ENCODE measurements at places on chromosomes 6 and 20. TPM values are rescaled to one million over a fixed set of nuclear protein-coding genes. Genes with fewer than 3 reads are reported as not detected.

ATP6V1G2 gene
- 4.9 TPM for total RNA-seq

CCR6 gene
- not detected for total RNA-seq

DNA sequence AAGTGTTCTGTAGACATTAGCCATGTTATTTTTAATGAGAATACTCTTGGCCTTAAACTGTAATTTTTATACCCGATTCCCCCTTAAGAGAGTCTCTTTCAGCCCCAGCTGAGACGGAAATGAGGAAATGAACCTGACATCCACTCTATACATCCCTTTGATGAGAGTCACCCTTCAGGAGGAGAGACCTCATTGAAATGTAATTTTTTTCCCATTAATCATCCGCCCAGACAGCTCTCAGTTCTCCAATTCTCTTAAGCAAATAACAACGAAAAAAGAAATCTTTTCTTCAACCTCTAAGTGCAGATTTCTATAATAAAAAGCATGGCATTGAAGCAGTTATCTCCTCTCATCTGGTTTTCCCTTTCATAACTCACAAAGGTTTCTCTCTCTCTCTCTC, 243.8 kb upstream of the PMEPA1 start:
- DNase-seq: no peak

GRCh38 chr20:46970937-46971630, 76.4 kb downstream of the EYA2 start:
- DNase-seq: peak; percentile 25

GRCh38 chr6:150255840-150256239, 113.0 kb upstream of the IYD start:
- no peak for DNase-seq

DNA sequence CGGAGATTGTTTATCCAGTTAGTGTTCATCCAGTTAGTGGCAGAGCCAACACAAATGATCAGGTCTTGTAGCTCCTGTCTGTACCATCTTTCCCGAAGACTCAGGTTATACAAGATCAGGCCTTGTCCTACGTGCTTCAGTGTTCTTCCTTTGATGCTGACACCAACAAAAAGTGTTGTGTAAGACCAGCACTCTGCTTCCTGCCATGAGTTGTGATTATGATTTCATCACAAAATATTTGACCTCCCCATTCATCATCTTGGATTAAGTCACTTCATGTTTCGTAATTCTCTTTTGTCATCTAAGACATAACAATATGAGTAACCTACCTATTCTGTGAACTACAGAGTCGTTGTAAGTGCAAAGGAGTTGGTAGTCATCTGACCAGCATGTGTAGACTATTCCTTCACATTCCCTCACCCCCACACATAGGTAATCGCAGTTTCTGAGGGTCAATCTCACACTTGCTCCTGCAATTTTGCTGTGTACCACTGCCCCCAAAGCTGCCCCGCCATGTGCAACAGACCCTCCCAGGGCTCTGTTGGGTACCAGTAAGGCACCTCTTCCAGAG, 135.6 kb upstream of the SLC22A23 start:
- no peak for DNase-seq

TSBP1 gene
- not detected for total RNA-seq

Data from G401 (cell line).